ENCODE measurements at places on chromosomes 11 and 22.

DNA sequence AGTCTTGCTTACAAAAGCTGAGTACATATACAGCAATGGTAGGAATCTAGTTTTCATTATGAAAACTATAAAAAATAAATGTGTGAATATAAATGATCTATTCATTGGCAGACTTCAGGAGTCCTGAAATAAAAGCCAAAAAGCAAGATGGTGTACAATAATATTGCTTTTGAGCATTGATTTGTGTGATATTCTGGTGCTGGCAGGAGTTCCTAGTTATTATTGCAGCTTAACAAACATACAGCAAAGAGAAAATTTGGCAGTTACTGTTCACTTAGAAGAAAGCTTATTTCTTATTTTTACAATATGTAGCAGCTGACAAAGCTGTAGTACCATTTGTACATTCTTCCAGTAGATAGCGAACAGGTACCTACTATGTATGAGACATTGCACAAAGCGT is 1518.9 kb upstream of the TENM4 start:
- ATAC-seq = no peak

DNA sequence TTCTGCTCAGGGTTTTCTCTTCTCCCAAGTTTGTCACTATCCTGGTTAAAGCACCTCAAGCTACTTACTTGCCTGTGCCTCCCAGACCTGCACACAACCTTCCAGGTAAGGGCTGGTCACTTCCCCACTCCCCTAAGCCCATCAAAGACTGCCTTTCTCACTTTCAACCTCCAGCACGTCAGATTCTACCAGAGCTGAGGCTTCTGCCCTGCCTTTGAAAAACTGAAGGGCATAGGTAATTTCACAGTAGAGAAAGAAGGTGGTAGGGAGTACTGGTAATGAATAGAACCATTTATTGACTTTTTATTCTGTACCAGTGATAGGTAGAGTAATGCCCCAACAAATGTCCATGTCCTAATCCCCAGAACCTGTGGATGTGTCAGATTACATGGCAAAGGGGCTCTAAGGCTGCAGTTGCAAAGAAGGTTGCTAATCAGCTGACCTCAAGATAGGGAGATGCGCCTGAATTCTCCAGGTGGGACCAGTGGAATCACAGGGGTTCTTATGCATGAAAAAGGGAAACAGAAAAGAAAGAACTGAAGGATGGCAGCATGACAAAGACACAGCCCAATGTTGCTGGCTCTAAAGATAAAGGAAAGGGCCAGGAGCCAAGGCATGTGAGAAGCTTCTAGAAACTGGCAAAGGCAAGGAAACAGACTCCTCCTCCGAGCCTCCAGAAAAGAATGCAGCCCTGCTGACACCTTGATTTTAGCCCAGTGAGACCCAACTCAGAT is 89.0 kb downstream of the SLC1A2 start:
- ATAC-seq = no peak

DNA sequence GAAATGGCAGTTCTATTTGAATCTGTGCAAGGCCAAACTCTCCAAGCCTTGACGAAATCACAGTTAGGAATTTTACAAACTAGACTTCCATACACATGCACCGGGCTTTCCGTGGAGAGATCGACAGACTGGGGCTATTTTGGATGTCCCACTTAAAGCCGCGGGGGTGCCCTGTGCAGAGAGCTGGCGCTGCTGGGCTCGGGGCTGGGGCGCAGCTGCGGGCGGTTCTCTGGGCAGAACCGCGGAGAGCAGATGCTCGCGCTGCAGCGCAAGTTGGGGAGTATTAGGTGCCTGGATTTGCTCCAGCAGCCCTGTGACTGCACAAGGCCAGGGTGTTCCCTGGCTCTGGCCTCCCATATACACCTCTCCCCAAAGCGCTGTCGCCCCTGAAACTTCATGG is 67.2 kb downstream of the SPATA19 start:
- ATAC-seq = no peak

- no peak for ATAC-seq
Measured at GRCh38 chr11:16843294-16843693, 104.8 kb downstream of the C11orf58 start.

DNA sequence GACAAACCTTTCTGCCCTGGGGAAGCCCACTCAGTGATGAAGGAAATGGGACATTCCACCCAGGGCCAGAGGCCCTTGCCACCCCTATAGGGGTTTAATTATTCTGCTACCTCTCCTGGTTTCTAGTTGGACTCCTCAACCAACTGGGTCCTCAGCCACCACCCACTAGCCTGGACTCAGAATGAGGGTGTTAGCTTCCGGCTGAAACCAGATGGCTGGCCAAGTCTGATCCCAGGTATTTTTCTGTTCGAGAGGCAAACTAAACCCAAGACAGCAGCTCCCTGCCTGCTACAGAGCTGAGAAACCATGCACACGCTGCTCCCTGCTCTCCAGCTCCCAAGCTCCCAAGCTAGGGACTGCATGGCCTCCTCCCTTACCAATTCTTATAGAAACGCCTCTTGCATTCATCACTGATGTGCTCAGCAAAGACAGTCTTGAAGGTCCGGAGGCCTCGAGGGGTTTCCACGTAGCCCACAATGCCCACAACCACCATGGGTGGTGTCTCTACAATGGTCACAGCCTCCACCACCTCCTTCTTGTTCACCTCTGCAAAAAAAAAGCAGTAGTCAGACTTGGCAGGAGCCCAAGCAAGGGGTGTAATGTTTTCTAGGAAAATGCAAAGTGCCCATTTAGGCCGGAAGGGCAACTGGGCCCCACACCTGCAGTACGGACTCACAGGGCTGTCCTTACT is 2.2 kb downstream of the RPL3 start:
- ATAC-seq = peak; percentile 0

DNA sequence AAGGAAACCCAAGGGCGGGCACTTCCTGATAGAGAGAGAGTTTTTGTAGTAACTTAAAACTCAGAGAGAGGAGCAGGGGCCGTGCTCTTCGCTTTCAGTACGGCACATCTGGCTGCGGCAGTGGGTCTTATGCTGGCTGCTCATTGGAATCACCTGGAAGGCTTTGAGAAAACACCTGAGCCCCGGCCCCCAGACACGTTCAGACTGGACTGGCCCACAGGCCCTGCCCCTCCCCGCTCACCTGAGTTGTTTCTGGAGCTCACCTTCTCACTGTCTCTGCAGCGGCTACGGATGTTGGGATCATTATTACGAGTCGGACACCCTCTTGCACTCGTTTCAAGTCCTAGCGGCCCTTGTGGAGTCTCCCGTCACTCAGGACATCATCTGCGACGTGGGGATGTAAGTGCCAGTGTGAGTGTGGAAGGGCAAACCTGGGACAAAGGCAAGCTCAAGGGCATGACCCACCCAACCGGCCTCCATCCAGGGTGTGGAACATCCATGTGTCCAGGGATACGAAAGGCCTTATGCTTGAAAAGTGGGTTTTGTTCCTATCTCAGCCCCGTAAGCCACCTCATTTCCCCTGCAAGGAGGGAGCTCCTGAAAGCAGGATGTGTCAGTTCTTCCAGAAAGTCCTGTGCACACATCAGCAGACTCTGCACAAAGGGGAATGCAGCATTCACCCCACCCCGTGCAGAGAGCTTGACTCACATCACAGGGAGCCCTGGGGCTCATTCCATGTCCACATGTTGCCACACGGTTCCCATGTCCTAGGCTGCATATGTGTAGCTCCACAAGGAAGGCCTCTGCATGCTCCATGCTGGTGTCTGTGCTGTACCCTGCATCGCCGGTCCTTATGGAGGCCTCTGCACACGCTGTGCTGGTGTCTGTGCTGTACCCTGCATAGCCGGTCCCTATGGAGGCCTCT is 5.4 kb downstream of the NADSYN1 start:
- ATAC-seq = no peak
